AG10803 (cell line): ENCODE measurements at places on chromosomes 13 and 19.

- no peak for DNase-seq
Measured at GRCh38 chr13:71303144-71303543, 563.9 kb downstream of the DACH1 start.

DNA sequence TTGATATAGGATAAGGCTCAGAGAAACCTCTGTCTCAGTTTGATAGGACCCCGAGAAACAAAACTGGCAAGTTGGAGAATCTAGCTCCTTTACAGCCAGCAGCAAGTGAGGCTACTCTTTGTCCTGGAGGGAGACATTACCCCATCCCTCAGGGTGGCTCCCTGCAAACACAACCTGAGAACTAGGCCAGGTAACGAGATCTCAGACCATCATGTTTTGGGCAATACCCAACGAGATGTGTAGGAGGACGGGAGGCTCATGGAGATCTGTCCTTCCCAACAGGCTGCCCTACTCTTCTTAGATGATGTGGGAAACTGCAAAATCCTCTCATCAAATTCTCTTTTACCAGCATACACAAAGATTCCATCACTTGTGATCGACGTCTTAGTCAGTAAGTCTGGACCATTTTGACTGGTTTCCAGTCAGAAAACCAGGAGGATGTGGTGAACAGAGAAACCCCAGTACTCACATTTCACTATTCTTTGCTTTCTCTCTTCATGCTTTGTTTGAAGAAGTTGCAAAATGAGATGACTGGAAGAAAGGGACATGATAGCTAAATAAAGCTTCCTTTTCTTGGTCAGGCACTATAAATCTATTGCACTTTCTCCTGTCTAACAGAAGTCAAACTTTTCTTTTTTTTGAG is 6.0 kb upstream of the CTU1 start:
- no peak for DNase-seq

- no peak for DNase-seq
Measured at GRCh38 chr19:9727644-9728043, 40.9 kb downstream of the ZNF846 start.

DNA sequence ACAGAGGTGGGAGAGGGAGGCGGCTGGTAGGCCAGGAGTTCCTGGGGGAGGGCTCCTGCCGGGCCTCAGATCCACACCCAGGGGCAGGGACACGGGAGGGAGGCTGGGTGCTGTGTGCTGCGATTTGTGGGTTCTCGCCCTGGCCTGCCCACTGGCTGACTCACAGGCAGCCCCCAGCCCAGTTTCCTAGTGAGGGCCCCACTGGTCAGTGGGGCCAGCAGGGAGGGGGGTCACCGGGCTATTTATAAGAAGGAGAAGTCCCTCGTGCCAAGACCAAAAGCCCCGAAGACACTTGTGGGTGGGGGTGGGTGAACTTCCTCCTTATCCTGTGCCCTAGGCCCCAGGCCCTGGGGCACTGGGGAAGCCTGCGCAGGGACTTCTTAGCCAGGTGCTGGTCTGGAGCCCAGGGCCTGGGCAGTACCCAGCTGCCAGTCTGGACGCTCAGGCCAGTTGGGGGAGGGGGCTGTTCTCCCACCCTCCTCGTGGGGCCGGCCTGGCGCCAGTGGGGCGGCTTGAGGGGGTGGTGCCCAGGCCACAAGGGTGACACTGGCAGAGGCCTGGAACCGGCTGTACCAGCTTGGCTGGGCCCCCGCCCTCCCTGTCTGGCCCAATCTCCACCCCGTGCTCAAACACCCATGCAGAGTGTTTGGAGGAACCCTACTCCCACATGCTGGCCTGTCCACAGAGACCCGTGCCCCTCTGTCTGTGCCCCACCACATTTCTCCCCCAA is 5.0 kb upstream of the JUNB start:
- no peak for DNase-seq
